ENCODE measurements at places on chromosomes 5 and 9. TPM values are rescaled to one million over a fixed set of nuclear protein-coding genes. Genes with fewer than 3 reads are reported as not detected.

FNBP1 gene
- 20.5 TPM for polyA plus RNA-seq

PCDHB4 gene
- polyA plus RNA-seq = 0.75 TPM

GRCh38 chr5:157993201-157993600, 134.3 kb upstream of the CLINT1 start:
- no peaks in the 10 kb centered on the region for H3K4me1 ChIP-seq
- no peaks in the 10 kb centered on the region for H3K36me3 ChIP-seq
- no peak for DNase-seq
- no peaks in the 10 kb centered on the region for H3K27me3 ChIP-seq

GRCh38 chr5:36561601-36562000, 44.8 kb upstream of the SLC1A3 start:
- no peaks in the 10 kb centered on the region for H3K4me1 ChIP-seq
- no peak overlapping the region for H3K27ac ChIP-seq
- H3K36me3 ChIP-seq = no peaks in the 10 kb centered on the region
- H3K27me3 ChIP-seq = no peaks in the 10 kb centered on the region
- no peak overlapping the region for H3K4me3 ChIP-seq
- DNase-seq = no peak

LRRC19 gene
- 0.21 TPM for polyA plus RNA-seq

OR1L1 gene
- not detected for polyA plus RNA-seq

GIN1 gene
- polyA plus RNA-seq = 14.2 TPM

DNA sequence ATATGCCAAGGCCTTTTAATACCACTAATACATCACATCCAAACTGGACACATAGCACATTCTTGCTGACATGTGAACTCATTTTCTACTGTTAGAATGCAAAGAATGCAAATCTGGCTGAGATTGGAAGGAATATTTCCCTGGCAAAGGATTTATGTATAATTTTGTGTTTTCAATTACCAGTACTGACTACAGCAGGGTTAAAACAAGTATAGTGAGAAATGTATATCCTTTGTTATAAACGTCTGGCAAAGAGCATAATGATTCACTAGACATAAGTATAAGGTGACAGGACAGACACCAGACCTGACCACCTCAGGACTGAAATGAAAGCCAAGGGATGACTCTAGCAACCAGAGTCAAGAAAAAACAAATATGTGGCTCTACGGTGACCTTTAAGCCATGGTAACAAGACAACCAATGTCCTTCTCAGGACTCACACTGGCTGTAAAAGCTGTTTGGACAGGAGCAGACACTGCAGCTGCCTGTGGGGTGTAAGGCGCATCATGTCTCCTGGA, 95.0 kb downstream of the MRPS27 start:
- no peaks in the 10 kb centered on the region for H3K27me3 ChIP-seq
- H3K4me3 ChIP-seq = no peak overlapping the region
- no peak for DNase-seq
- H3K27ac ChIP-seq = no peak overlapping the region

GRCh38 chr5:176629853-176630680, at the start of the genes EIF4E1B and SNCB:
TSS of gene EIF4E1B (plus strand) at chr5:176630675. CDS start at chr5:176642788, 12,113 bp downstream.
TSS of gene SNCB (minus strand) at chr5:176630534. CDS start at chr5:176629654, 880 bp downstream.
- peaks cover 52% of the 10 kb centered on the region for H3K27me3 ChIP-seq
- H3K36me3 ChIP-seq = no peaks in the 10 kb centered on the region
- peak; percentile 80 for DNase-seq
- no peak within 1 kb of the TSS for H3K27ac ChIP-seq
- H3K4me1 ChIP-seq = no peaks in the 10 kb centered on the region

- no peak overlapping the region for H3K4me3 ChIP-seq
- H3K36me3 ChIP-seq = peaks cover 100% of the 10 kb centered on the region
- no peak for DNase-seq
Observed at GRCh38 chr5:128338649-128339048, 199.4 kb downstream of the FBN2 start.

DNA sequence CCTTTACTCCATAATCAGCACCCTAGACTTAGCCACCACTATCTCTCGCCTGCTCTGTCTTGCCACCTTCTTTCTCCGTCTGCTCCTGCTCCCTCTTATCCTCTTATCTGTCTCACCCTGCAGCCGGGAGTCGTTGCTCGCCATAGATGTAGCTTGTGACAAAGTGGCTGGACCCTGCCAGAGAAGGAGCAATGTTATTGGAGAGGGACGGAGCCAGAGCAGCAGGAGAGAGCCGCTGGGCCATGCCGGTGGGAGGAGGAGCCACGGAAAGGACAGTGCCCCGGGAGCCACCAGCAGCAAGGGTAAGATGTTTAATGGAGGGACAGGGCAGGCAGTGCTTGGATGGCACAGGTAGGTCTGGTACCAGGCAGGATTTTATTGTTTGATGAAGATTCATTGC, 137.3 kb downstream of the SEC61B start:
- H3K27ac ChIP-seq = no peak overlapping the region
- H3K27me3 ChIP-seq = no peaks in the 10 kb centered on the region
- H3K4me1 ChIP-seq = peaks cover 19% of the 10 kb centered on the region
- H3K4me3 ChIP-seq = no peak overlapping the region
- no peaks in the 10 kb centered on the region for H3K36me3 ChIP-seq

ANXA2R gene
- 0.46 TPM for polyA plus RNA-seq

DNA sequence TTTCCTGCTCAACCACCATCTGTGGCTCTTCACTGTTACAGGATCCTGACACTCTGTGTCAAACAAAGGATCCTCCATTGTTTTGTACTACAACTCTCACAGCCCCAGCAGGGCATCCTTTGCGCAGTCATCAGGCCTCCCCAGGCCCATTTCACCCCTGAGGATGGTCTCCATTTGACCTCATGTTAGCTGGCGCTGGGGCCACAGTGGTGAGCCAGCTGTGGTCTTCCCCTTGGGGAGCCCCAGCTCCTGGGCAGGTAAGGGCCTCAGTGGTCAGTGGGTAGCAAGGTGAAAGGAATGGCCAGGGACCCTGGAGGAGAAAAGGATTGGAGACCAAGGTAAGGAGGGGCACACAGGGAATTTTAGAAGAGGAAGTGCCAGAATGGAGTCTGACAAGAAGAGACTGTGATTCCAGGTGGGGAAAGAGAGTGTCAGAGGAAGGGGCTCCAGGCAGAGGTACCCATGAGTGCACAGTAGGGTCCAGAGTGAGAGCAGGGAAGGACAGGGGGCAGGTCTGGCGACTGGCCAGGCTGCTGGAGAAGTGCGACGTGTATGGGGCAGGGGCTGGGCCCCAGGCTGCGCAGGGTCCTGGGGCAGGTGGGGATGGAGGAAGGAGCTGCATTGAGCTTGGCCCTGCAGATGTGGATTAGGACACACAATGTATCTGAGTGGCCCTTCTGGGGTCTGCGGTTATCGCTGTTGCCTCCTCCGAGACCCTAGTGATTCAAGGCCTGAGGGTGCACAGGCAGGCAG, 109.9 kb downstream of the PHF2 start:
- no peak for DNase-seq
- no peak overlapping the region for H3K27ac ChIP-seq
- no peaks in the 10 kb centered on the region for H3K4me1 ChIP-seq
- H3K36me3 ChIP-seq = no peaks in the 10 kb centered on the region
- H3K27me3 ChIP-seq = no peaks in the 10 kb centered on the region
- no peak overlapping the region for H3K4me3 ChIP-seq

GRCh38 chr5:150568663-150569062, 60.7 kb downstream of the NDST1 start:
- no peak overlapping the region for H3K27ac ChIP-seq
- no peaks in the 10 kb centered on the region for H3K36me3 ChIP-seq
- H3K4me3 ChIP-seq = no peak overlapping the region
- DNase-seq = no peak
- no peaks in the 10 kb centered on the region for H3K4me1 ChIP-seq

OGN gene
- 0.35 TPM for polyA plus RNA-seq

CXCL14 gene
- polyA plus RNA-seq = 1.9 TPM

PCDH12 gene
- 0.44 TPM for polyA plus RNA-seq

GRCh38 chr5:53871050-53871449, 310.6 kb downstream of the NDUFS4 start:
- H3K4me1 ChIP-seq = no peaks in the 10 kb centered on the region
- H3K4me3 ChIP-seq = no peak overlapping the region
- no peaks in the 10 kb centered on the region for H3K27me3 ChIP-seq
- no peak overlapping the region for H3K27ac ChIP-seq
- no peak for DNase-seq
- H3K36me3 ChIP-seq = no peaks in the 10 kb centered on the region

GRCh38 chr9:12774861-12775678, at the start of gene LURAP1L:
TSS of gene LURAP1L (plus strand) at chr9:12775020. CDS start at chr9:12775716, 696 bp downstream.
- H3K36me3 ChIP-seq = no peaks in the 10 kb centered on the region
- peak; percentile 80 for DNase-seq
- peaks cover 32% of the 10 kb centered on the region for H3K27me3 ChIP-seq
- no peak within 1 kb of the TSS for H3K27ac ChIP-seq

- H3K4me1 ChIP-seq = no peaks in the 10 kb centered on the region
- H3K27ac ChIP-seq = no peak overlapping the region
- H3K36me3 ChIP-seq = peaks cover 3% of the 10 kb centered on the region
- H3K4me3 ChIP-seq = no peak overlapping the region
Observed at GRCh38 chr5:62343428-62343827, 37.4 kb downstream of the KIF2A start.

CAMK2A gene
- 11.8 TPM for polyA plus RNA-seq

DNA sequence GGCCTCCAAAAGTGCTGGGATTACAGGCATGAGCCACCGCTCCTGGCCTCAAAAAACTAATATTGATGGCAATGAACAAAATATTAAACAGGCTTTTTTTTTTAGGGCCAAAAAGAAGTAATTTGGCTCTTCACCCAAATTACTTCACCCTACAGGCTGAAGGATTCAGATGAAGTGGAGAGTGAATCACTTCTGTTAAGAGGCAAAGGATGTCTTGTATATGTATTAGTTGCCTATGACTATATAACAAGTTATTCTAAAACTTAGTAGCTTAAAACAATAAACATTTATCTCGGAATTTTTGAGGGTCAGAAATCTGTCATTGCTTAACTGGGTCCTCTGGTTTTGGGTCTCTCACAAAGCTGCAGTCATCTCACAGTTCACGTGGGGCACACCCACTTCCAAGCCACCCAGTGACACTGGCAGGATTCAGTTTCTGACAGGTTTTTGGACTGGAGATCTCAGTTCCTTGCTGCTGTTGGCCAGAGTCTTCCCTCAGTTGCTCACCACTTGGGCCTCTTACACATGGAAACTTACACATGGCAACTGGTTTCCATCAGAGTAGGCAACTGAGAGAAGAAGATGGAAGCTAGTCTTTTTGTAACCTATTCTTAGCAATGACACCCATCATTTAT, 66.7 kb downstream of the IQGAP2 start:
- no peaks in the 10 kb centered on the region for H3K27me3 ChIP-seq
- no peaks in the 10 kb centered on the region for H3K36me3 ChIP-seq
- no peak for DNase-seq
- no peak overlapping the region for H3K27ac ChIP-seq
- H3K4me3 ChIP-seq = no peak overlapping the region

HSD17B3 gene
- 1.3 TPM for polyA plus RNA-seq

HARS2 gene
- polyA plus RNA-seq = 39.9 TPM

UTP15 gene
- polyA plus RNA-seq = 15.8 TPM

GRCh38 chr5:111461255-111461671, 51.1 kb downstream of the STARD4 start:
- no peaks in the 10 kb centered on the region for H3K36me3 ChIP-seq
- peak; percentile 63 for DNase-seq
- no peaks in the 10 kb centered on the region for H3K27me3 ChIP-seq
- no peak overlapping the region for H3K4me3 ChIP-seq
- no peak overlapping the region for H3K27ac ChIP-seq
- H3K4me1 ChIP-seq = peaks cover 3% of the 10 kb centered on the region

GRCh38 chr9:35756275-35757225, 2.5 kb upstream of the MSMP start:
- H3K4me1 ChIP-seq = peaks cover 6% of the 10 kb centered on the region
- peaks cover 17% of the 10 kb centered on the region for H3K36me3 ChIP-seq
- no peaks in the 10 kb centered on the region for H3K27me3 ChIP-seq
- peak overlapping the region; percentile 89 for H3K27ac ChIP-seq
- peak overlapping the region; percentile 72 for H3K4me3 ChIP-seq

- H3K36me3 ChIP-seq = no peaks in the 10 kb centered on the region
- no peak overlapping the region for H3K27ac ChIP-seq
- no peaks in the 10 kb centered on the region for H3K27me3 ChIP-seq
Observed at GRCh38 chr9:74672237-74672636, 175.1 kb downstream of the RORB start.

DNA sequence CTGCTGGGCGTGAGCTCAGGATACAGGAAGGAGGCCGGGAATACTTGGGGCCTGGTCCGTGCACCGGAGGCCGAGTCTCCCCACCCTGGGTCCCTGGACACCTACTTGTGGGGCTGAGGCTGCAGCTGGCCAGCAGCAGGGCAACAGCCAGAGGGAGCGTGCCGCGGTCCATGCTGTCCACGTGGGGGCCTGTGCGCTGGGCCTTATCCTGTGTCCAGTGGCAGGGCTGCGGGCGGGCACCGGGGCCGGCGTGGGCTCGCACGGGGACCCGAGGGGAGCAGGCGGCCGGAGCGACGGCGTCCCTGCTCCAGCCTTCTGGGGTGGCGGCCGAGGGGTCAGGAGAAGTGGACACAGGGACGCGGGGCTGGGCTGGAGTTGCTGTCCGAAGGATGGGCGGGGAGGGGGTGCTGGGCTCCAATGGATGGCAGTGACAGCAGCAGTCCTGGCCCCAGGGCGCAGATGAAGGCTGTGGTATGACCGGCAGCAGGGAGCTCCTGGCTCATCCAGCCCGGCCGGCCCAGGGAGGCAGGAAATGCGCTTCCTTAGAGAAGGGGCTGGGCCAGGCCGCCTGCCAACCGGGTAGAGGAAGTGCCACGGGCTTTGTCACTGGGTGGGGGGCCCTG, at the start of gene ENG:
TSS of gene ENG (minus strand) at position 475 of the 623 bp plus-strand sequence. CDS start at position 172, 303 bp downstream.
- H3K27me3 ChIP-seq = no peaks in the 10 kb centered on the region
- no peaks in the 10 kb centered on the region for H3K36me3 ChIP-seq
- H3K4me3 ChIP-seq = no peak within 1 kb of the TSS
- DNase-seq = no peak
- peak within 1 kb of the TSS; percentile 72 for H3K27ac ChIP-seq

KYAT1 gene
- polyA plus RNA-seq = 36.9 TPM

ZNF483 gene
- 3.8 TPM for polyA plus RNA-seq

NR5A1 gene
- polyA plus RNA-seq = not detected

DNA sequence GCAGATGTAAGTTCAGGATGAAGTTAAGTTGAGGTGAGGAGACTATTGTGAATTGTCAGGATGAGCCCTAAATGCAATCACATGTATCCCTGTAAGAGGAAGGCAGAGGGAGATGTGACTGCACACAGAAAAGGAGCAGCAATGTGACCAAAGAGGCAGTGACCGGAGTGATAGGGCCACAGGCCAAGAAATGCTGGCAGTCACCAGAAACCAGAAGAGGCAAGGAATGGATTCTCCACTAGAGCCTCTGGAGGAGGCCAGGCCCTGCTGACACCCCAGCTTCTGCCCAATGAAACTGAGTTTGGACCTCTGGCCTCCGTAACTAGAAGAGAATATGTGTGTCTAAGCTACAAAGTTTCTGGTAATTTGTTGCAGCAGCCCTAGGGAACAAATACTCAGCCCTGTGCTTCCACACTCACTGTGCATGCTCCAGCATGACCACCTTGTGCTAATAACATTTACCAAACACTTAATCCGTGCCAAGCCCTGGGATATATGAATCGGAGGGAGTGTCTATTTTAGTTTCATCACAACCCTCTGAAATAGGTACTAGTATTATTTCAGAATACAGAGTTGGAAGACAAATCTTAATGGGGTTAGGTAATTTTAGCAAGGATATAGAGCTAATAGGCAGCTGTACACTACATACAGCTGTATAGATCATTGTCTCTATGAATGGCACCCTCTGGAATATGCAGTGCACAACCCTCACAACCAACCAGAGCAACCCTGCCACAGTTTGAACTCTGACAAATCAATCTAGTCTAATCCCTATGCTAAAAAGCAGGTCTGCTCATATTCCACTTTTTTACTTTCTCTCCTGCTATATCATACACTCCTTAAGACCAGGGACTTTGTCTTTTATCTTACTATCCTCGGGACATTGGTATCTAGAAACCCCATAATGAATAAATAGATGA, 7.8 kb upstream of the GPX8 start:
- H3K36me3 ChIP-seq = no peaks in the 10 kb centered on the region
- no peaks in the 10 kb centered on the region for H3K27me3 ChIP-seq
- H3K27ac ChIP-seq = no peak overlapping the region
- no peak for DNase-seq
- no peaks in the 10 kb centered on the region for H3K4me1 ChIP-seq

OBP2B gene
- not detected for polyA plus RNA-seq

All from cardiac muscle cell (in vitro differentiated cells and primary cell).